ENCODE measurements at places on chromosomes 7 and 10.

GRCh38 chr7:7221599-7222038, 39.3 kb downstream of the C1GALT1 start:
- DNase-seq: no peak

DNA sequence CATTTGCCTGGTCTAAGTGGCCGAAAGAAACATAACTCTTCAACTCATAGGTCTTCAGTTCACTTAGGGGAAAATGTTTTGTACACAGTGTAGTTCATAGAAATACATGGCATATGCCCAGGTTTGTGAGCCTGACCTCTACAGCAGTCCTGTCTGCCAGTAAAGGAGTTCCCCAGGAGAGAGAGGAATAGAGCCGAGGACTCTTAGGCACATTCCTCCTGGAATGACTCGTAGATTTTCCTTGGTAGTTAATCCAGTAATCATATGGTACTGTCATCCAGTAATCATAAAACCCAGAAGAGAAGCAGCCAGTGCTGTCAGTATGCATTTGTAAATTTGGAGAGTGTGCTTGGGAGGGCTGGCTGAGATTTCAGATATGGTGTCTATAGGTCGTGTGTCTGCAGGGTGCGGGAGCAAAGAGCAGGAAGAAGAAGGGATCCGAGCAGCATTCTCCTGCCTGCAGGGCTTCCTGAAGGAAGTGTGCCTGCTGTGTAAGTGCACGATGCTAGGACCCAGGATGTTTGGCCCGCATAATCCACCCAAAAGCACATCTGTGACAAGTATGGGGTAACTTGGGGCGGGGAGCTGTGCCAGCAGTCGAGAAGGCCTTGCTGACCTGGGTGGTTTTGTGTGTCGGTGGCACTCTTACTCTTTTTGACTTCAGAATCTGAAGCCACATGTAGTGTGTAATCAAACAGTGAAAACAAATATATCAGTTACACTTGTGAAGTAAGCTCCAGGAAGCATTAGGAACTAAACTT, 13.9 kb downstream of the EIF4H start:
- DNase-seq: no peak

GRCh38 chr7:12638851-12639456, 48.5 kb upstream of the ARL4A start:
- DNase-seq: no peak

GRCh38 chr7:1646957-1647891, 22.9 kb upstream of the ELFN1 start:
- DNase-seq: no peak

- DNase-seq: no peak
Measured at GRCh38 chr7:59079-60016, 133.0 kb upstream of the FAM20C start.

- DNase-seq: no peak
Measured at GRCh38 chr10:72659694-72660093, 32.2 kb upstream of the MCU start.

Data from stimulated activated CD8-positive, alpha-beta memory T cell treated with anti-CD3 and anti-CD28 coated beads, Interleukin-7, amount 100 ng/mL, for 1 hour (primary cell).